Pancreas (tissue), 10 donors: ENCODE measurements at places on chromosomes 7 and 10. TPM values are rescaled to one million over a fixed set of nuclear protein-coding genes. Genes with fewer than 3 reads are reported as not detected.

DNA sequence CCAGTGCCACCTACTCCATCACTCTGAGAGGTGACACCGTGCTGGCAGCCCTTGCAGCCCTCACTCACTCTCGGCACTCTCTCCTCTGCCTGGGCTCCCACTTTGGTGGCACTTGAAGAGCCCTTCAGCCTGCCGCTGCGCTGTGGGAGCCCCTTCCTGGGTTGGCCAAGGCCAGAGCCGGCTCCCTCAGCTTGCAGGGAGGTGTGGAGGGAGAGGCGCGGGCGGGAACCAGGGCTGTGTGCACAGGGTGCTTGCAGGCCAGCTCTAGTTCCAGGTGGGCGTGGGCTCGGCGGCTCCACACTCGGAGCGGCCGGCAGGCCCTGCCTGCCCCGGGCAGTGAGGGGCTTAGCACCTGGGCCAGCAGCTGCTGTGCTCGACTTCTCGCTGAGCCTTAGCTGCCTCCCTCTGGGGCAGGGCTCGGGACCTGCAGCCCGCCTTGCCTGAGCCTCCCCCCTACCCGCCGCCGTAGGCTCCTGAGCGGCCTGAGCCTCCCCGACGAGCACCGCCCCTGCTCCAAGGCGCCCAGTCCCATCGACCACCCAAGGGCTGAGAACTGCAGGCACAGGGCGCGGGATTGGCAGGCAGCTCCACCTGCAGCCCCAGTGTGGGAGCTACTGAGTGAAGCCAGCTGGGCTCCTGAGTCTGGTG lies 48.7 kb upstream of the SLC35G1 start:
- DNase-seq = no peak

DNA sequence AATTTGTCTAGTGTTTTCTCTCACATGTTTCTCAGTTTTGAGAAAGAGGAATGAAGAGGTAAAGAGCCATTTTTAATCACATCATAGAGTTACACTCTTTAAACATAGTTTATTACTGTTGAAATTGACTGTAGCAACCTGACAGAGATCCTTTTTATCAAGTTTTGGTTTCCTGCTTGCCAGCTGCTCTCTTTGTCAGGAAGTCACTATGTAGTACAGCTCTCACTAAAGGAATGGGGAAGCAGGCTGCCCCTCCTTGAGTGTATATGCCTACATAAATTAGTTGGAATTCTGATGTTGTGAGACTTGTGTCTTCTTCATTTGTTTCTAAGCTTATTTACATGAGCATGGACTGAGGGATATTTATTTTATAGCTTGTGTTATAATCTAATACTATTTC lies 1274.0 kb upstream of the CELF2 start:
- no peak for DNase-seq

GRCh38 chr7:22992874-22993840 lies 20.8 kb downstream of the HYCC1 start:
- DNase-seq = no peak

DNA sequence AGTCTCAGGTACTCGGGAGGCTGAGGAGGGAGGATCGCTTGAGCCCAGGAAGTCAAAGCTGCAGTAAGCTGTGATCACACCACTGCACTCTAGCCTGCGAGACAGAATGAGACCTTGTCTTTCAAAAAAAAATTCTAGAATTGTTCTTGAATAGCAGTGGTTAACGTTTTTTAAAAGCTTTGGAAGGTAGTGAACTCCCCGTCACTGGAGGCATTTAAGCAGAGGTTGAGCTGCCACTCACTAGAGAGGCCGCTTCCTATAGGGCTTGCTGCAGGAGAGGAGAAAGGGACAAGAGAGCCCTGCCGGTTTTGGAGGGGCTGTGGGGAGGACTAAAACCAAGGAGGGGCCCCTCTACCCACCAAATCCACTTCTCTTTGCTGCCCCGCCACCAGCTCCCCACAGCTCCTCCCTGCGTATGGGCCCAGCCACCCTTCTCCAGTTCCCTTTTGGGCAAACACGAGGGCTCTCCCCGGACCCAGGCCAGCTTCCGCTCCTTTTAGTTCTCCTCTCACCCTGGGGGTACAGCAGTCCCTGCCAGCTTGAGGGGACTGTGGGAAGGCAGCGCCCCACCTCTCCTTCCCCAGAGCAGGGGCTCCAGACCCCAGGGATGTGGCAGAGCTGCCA lies 86.9 kb upstream of the GTF2I start:
- DNase-seq = no peak

GRCh38 chr10:125206623-125207022 lies 46.3 kb upstream of the CTBP2 start:
- no peak for DNase-seq

GRCh38 chr7:117808341-117808757 lies 64.9 kb downstream of the CTTNBP2 start:
- DNase-seq = no peak

DNA sequence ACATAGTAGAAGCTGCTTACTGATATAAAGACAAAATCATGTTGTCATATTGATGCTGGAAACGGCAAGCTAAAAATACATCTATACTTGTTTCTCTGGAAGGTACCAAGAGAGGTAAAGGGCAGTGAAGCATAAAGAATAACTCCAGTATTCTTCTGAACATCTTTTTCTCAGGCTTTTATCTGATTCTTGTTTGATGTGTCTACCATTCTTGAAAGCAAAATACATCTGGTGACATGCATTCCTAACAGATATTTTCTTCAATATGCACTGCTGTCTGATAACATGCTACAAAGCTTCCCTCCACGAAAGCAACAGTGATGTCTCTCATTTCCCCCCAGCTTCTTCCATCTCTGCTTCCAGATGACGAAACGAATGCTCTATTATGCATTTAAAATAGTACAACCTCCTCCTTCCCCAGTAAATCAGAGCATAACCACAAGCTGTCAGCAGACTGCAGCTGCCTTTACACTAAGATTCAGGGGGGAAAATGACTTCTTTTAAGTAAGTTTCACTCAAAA lies 100.8 kb downstream of the ARHGAP21 start:
- no peak for DNase-seq

DNA sequence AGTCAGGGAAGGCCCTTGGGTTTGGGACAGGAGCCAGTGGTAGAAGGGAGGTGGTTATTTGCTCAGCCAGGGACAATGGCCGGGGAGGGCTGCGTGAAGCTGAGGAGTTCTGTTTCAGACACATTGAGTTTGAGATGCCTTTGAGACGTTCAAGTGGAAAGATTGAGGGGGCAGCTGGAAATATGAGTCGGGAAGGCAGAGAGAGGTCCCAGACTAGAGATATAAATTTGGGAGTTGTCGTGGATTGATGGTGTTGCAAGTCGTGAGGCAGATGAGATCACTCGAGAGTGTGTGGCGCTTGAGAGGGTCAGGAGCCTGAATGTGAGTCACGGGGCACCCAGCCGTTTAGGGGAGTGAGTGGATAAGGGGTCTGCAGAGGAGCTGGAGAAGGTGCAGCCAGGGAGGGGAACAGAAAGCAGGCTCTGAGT lies 73.3 kb downstream of the ZMIZ1 start:
- no peak for DNase-seq

- DNase-seq = no peak
Measured at GRCh38 chr7:102916426-102916825, 3.6 kb downstream of the LRRC17 start.

DNA sequence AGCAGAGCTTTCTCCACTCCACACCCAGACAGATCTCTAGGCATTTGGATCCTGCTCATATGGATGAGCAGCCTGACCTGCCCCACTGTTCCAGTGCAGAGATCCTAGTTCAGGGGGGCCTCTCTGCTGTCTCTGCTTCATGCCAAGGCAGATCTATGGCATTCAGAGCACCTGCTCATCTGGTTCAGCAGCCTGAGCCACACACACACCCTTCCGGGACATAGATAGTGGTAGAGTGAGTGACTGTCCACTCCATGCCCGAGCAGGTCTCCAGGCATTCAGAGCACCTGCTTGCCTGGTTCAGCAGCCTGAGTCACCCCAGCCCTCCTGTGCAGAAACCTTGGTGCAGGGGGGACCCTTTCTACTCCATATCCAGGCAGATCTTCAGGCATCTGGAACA lies 54.3 kb upstream of the ZNF800 start:
- no peak for DNase-seq

DNA sequence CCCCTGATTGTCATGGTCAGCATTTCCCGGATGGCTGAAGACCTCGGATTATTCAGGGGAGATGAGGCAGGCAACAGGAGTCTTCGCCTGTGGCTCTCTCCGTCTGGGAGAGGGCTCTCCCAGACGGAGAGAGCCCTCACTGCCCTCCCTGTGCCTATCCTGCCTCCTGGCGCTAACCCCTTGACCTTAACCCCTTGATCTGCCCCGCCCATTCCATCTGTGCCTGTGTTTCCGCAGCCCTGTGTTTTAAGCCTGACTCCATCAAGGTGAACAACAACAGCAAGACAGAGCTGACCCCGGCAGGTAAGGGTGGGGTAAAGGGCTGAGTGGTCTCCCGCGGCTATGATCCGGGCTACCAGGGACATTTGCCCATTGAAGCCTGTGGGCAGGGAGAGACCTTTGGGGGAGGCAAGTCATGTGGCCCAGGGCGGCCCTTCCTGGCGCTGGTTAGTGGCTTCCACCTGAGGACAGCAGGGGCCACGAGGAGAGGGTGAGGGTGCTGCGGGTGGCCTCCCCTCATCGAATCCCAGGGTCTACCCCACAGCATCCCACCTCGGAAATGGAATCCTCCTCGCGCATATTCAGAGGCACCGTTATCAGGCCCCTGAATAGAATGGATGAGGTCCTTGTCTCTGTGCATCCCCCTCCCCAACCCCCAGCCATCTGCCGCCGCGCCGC lies 4.2 kb upstream of the MUC12 start:
- no peak for DNase-seq

GRCh38 chr10:118812393-118812740 lies 57.6 kb upstream of the CACUL1 start:
- no peak for DNase-seq

DNA sequence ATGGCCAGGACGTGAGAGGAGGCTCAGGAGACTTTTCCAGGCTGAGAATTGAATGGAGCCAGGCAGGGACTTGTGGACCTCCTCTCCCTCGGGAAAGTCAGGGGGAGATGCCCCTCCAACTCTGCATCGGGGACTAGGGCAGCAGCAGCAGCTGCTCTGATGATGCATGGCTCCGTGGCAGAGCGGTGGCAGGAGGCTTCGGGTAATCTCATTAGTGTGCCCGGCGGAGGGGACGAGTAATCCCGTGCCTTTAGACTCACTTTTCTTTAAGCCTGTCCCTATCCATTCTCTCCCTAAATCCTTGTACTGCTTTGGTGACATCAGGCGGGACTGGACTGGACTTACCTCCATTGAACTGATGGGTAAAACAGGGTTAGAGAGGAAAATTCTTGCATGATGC lies 75.1 kb downstream of the ZMIZ1 start:
- DNase-seq = no peak

DNA sequence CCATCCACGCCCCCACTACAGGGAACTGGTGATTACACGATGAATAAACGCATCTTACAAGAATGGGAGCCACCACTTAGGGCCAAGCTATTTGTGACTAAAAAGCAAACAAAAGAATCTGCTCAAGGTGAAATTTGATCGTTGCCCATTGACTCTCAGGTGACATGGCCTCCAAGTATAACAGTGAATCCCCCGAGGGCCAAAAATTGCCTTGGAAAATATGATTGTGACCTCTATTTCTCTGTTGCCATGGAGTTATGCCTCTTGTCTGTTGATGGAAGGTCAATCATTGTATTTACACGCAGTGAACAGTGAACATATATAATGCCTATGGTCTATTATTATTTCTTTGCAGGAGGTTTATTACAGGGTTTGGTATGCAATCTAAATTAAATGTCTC lies 282.3 kb downstream of the KLF6 start:
- no peak for DNase-seq

DNA sequence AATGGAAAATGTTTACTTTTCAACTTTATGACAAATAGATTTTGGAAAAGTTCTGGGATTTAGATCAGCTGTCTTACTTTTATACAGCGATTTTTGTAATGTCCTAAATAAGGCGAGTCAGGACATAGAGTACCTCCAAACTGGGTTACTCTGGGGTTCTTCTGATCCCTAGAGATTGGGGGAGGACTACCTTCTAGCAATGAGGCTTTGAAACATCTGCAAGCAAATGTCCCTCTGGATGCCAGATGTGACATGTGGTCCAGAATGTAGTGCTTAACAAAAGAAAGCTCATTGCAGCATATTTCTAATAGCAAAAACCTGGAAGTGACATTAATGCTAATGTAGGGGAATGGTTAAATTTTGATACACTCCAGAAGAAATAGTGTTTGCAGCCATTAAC lies 36.1 kb downstream of the ABRAXAS2 start:
- DNase-seq = no peak

DNA sequence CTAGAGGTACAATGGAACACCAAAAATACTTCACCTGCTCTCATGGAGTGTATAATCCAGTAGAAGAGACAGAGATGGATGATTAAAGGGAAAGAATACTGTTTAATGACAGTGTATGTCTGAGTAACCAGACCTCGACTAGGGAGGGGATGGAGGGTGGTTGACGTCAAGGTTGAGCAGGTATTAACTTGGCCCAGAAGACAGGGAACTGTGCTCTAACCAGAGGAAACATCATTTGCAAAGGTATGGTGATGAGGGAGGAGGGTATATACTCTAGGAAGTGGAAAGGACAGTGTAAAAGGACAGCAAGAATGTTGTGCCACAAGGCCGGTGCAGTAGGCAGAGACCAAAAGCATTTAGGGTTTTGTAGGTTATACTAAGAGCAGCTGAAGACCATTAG lies 2.9 kb downstream of the MIOS start:
- no peak for DNase-seq

Gene UNC5B
- 3.7 TPM for total RNA-seq

Gene NUTM2E
- total RNA-seq = 0.06 TPM

Gene FXYD4
- total RNA-seq = not detected

Gene STRA8
- total RNA-seq = not detected
